Stimulated activated CD8-positive, alpha-beta memory T cell treated with anti-CD3 and anti-CD28 coated beads, Interleukin-15, amount 100 ng/mL, for 4 hours (primary cell): ENCODE measurements at places on chromosomes 1 and 21.

DNA sequence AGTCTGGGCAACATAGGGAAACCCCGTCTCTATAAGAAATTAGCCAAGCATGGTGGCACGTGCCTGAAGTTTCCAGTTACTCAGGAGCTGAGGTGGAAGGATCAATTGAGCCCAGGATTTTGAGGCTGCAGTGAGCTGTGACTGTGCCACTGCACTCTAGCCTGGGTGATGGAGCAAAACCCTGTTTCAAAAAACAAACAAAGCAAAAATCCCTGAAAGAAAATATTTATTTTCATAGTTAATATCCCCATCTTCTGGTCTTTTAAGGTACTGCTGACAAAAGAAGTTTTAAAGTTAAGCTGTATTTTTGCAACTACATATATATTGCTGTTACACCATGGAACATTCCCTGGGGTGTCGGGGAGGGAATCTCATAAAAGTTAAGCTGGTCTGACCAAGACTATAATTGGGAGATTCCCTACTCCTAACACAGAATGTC lies 26.0 kb downstream of the VAMP4 start:
- DNase-seq: no peak

DNA sequence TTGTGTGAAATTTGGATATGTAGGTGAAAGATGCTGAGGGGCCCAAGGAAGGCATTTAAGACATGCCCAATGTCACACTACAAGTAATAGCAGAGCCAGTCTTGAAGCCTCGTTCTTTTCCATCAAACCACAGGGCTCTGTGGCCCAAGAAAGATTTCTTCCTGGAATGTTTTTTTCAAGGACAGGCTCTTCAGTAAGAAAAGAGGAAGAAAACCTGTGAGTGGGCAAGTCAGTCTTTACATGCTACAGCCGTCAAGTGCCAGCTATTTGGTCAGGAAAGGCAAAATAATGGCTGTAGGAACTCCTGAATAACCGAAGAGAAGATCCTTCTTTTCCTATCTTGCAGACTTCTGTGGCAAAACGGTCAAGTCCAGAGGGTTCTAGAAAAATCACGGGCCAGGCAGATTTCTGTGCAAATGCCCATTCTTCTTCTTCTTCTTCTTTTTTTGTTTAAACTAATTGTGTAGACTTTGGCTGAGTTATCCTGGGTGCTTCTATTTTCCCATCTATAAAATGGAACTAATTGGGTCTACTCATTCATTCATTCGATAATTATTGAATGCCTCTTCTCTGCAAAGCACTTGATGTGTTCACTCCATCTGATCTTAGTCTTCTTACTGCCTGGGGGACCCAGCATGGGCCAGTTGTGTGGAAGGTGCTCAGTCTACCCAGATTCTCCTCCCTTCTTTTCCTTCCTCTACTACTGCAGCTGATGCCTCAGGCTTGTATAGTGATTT lies 1.9 kb upstream of the ID3 start:
- DNase-seq: no peak

DNA sequence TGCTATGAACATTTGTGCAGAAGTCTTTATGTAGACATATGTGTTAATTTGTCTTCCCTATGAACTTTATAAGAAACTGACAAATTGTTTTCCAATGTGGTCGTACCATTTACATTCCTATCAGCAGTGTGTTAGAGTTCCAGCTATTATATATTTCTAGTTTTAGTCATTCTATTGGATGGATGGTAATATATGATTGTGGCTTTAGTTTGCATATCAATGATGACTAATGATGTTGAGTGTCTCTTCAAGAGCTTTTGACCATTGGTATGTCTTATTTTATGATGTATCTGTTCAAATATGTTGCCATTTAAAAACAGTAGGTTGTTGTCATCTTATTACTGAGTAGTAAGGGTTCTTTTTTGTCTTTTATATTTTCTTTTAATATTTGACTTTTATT lies 16.2 kb upstream of the ZNF326 start:
- DNase-seq: no peak

DNA sequence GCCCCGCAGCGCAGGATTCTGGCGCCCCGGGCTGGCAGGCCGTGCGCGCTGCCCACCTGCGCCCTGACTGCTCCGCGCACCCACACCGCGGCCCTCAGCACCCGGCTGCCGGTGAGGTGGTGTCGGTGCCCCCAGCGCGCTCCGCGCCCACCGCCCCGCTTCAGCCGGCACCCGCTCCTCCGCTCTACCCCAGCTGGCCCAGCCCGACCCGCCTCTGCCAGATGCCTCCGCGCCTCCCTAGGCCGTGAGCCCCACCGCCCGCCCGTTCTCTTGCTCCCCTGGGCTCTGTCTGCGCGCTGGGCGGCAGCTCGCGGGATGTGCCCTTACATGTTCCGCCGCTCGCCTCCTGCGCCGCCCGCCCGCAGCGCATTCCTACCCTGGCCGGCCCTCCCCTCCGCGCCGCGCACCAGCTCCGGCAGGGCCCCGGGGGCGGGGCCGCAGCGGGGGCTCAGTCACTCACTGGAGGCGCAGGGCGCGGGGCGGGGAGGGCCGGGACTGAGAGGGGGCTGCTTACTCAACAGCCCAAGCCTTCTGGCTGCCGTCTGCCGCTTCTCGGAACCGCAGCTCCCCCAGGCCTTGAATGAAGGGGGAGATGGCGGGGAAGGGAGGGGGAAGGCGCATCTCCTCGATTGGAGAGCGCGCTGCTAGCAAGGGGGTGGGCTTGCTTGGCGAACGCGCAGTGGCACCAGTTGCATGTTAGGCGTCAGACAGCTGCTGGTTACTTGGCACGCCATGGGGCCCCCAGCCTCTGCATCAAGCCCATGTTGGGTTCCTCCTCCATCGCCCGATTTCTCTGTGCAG lies at the start of gene PHLDA3:
PHLDA3 (minus strand) TSS at position 345 of the 801 bp plus-strand sequence. CDS start 402 bp downstream, outside the sequence.
- no peak for DNase-seq

- DNase-seq: no peak
Observed at GRCh38 chr1:100463791-100464424, 74.0 kb upstream of the GPR88 start.

DNA sequence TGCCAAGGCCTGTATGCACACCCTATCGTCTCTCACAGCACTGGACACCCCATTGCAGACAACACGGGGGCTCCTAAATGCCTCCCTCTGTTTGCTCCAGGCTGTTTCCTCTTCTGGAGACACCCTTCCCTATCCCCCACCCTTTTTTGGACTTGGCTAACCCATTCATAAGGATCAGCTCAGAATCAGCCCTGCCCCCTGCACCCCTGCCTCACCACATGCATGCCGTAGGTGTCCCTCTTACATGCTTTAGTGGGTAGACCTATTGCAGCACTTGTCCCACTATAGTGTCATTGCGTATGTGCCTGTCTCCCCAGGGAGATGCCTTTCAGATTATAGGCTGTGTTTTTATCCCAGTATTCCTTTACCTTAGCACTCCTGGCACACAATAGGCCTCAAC lies 30.9 kb downstream of the OPTC start:
- DNase-seq: no peak

GRCh38 chr1:84957966-84958365 lies 38.9 kb downstream of the MCOLN2 start:
- DNase-seq: no peak

- no peak for DNase-seq
Observed at GRCh38 chr1:169060043-169060722, 46.3 kb upstream of the ATP1B1 start.

DNA sequence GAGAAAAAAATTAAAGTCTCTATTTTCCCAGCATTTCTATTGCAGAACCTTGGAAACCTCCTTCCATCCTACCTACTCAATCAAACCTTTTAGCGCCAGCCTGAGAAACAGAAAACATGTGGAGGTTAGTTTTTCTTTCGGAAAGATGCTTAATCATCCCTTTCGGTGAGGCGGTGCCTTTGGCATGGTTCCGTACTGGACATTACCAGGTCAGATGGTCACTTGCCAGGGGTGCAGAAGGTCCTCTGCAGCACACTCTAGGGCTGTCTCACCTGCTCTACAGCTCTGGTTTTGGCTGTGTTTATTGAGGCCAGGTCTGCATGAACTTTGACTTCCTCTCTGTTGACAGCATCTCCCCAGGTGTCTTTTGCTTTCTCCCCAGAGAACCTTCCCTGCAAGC lies 121.5 kb downstream of the PLD5 start:
- DNase-seq: no peak

DNA sequence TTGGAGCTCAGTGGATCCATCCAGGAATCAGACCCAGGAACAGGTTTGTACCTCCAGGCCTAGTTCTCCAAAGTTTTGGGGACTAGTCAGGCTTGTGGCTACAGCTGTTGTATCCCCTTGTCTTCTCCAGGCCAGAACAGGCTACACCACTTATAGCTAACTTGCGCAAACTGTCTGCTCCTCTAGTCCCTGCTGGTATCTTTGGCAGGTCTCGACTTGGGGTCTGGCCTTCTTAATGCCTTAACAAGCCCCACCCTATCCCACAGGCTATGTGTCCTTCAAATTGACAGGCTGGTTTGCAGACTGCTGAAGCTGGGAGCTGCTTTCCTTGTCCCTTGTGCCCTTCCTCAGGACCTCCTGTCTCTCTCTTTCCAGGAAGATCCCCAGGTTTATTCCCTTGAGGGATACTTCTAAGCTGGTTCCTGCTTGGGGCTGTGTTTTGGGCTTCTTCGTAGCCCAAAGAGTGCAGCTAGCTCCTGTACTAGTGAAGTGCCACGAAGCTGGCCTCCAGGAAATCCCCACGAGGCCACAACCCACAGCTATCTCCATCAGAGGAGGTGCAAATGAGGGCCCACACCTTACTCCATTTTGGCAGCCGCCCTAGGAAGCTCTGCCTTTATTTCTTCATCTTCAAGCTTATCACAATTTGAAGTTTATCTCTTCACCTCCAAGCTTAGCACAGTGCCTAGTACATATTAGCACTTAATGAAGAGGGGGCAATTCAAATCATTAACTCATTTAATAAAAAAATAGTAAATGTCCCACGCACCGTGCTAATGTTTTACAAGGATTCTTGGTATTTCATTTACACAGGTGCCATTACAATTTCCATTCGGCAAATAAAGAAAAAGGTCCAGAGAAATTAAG lies 683 bp upstream of the DMAP1 start:
- no peak for DNase-seq

- DNase-seq: no peak
Observed at GRCh38 chr1:46516200-46516950, 26.7 kb downstream of the DMBX1 start.

GRCh38 chr1:205191622-205192021 lies 19.9 kb downstream of the DSTYK start:
- no peak for DNase-seq

DNA sequence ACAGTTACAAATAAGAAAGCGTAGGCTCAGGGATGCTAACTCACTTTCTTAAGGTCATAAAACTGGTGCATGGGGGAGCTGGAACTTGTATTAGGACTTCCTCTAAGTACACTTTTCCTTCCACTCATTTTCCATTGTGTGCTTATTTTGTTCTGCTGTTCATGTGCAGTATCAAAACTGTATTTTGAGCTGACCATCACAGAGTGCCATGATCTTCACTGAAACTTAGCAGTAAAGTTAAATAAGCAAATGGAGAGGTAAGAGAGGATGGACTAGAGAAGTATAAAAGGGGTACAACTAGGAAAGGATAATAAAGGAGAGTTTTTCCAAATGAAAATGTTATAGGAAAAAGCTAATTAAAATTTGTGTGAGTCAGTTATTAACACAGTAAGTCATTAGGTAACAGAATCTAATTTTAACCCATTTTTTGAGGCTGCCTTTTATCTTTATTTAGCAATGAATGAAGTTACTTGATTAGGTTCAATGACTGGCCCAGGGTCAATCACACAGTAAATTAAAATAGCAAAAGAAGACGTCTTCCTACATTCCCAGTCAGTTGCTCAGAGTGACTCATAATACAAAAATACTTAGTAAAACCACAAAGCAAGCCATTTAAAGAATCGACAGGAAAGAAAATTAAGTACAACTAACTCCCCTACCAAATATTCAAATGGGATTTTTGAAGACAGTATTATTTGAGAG lies 165.8 kb upstream of the C1orf105 start:
- no peak for DNase-seq

- DNase-seq: no peak
Observed at GRCh38 chr1:85133565-85134159, 67.2 kb downstream of the SYDE2 start.

DNA sequence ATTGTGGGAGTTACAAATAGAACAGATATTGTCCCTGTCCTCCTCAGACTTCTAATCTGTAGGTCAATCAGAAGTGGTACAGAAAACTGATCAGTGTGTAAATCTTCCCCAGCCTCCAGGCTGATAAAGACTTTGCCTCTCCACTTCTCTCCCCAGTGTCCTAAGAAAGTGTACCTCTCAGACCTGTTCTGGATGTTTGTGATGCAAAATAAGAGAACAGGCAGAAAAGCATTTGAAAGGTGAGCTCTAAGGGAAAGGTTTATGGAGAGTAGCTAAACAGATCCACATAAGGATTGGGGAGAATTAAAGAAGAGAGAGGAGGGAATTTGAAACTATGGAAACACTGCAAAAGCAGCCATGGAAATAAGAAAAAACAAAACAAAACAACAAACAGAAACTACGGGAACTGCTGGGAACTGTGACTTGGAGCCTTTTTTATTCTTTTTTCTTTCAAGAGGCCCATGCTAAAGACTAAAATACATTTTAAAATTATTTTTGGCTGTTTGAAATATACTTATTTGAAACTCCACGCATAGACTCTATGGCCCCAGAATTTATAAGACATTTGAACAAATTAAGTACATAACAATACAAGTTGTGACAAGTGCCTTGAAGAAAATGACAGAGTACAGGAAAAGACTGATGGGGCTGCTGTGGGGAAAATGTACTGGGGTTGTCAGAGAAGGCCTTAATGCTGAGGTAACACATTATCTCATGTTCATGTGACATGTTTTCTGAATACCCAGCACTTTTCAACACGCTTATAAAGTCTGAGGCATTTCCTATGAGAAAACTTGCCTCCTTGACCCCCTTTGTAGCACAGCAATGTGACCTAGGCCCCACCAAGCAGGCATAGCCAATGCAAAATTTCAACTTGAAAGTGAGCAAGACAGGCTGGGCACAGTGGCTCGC lies 51.2 kb downstream of the TRAF5 start:
- no peak for DNase-seq

DNA sequence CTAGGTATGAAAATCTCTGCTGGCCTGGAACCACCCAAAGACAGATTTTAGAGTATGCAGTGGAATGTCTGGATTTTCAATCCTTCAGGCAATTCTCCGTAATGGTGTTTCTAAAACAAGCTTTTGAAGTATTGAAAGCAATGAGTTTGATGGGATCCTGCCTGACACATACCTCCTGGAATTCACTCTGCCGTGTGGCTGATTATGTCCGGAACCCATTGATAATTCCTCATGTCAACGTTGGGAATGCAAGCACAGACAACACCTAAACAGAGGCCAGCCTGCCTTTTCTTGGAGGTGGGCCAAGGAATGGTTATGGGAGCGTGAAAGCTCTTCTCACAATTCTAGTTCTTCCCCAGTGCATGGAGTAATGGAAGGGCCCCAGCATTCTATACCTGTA lies 168.9 kb upstream of the HMCN1 start:
- no peak for DNase-seq
